Parietal lobe (tissue), 2 donors: ENCODE measurements at places on chromosomes 5 and 9. TPM values are rescaled to one million over a fixed set of nuclear protein-coding genes. Genes with fewer than 3 reads are reported as not detected.

Gene CCNI2
- total RNA-seq = 0.94 TPM

Gene SHISAL2B
- total RNA-seq = not detected

Gene EHMT1
- 128 TPM for total RNA-seq

Gene OR4F3
- total RNA-seq = not detected
